Smooth muscle cell of the umbilical artery (primary cell): ENCODE measurements at places on chromosomes 6 and 20. TPM values are rescaled to one million over a fixed set of nuclear protein-coding genes. Genes with fewer than 3 reads are reported as not detected.

IL20RA gene
- total RNA-seq = not detected in 2 replicates

CASS4 gene
- total RNA-seq = under 0.01 and 0.14 TPM in 2 replicates

MOXD1 gene
- total RNA-seq = 62.4 and 118 TPM in 2 replicates

CLVS2 gene
- total RNA-seq = under 0.01 TPM in 1 of 2 replicates, not detected in the other

POU5F1 gene
- total RNA-seq = 0.30 and 0.51 TPM in 2 replicates

CDSN gene
- total RNA-seq = not detected in 2 replicates

PRPF6 gene
- 58.2 and 72.9 TPM in 2 replicates for total RNA-seq

TRIM27 gene
- total RNA-seq = 53.4 and 61.6 TPM in 2 replicates

ZSCAN23 gene
- total RNA-seq = 3.3 and 7.4 TPM in 2 replicates

TBX18 gene
- 3.6 and 14.5 TPM in 2 replicates for total RNA-seq

MATN4 gene
- not detected in 2 replicates for total RNA-seq

ZC2HC1B gene
- not detected in 2 replicates for total RNA-seq

QKI gene
- 77.8 and 137 TPM in 2 replicates for total RNA-seq

ZFP57 gene
- total RNA-seq = 0.69 TPM in 1 of 2 replicates, not detected in the other

SIM1 gene
- not detected in 2 replicates for total RNA-seq

DEFB124 gene
- total RNA-seq = not detected in 2 replicates

SMOC2 gene
- total RNA-seq = not detected in 2 replicates

C20orf141 gene
- total RNA-seq = not detected in 2 replicates

TMEM244 gene
- total RNA-seq = not detected in 2 replicates

KIF25 gene
- 0.14 TPM in 1 of 2 replicates, not detected in the other for total RNA-seq

DDAH2 gene
- 54.9 and 59.1 TPM in 2 replicates for total RNA-seq

NRM gene
- 0.59 and 2.2 TPM in 2 replicates for total RNA-seq

OLIG3 gene
- total RNA-seq = not detected in 2 replicates

CTCFL gene
- not detected in 2 replicates for total RNA-seq

SDC4 gene
- total RNA-seq = 138 and 172 TPM in 2 replicates

BPIFB4 gene
- not detected in 2 replicates for total RNA-seq

SUN5 gene
- total RNA-seq = not detected in 2 replicates

RIPOR3 gene
- total RNA-seq = 1.2 and 8.6 TPM in 2 replicates
